ENCODE measurements at places on chromosomes 6 and 20.

DNA sequence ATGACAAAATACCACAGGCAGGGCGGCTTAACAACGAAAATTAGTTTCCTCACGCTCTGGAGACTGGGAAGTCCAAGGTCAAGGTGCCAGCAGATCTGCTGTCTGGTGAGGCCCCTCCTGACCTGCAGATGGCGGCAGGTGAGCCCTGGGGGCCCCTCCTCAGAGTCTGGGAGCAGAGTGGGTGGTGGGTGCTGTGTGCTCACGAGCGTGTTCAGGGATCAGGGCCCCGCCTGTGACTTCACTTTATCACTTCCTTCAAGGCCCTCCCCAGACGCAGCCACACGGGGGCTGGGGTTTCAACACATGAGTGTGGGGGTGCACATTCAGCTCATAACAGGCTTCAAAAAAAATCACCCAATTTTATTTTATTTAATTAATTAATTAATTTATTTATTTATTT lies 39.3 kb downstream of the SLC2A4RG start:
- DNase-seq = no peak

DNA sequence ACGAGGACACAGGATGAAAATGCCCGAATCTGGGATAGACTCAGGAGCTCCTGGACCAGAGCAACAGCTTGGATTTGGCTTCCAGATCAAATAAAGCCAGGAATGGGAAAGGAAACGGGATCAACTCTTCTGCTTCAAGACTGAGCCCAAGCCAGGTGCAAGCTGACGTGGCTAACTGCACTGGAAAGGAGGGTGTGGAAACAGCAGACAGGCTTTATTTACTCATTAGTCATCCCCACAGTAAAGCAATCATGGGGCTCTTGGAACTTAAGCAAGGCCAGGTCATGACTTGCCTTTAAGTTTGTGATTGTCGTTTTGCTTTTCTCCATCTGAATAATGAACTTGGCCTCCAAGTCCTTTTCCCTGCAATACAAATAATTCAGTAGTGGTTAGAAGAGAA lies 45.2 kb downstream of the KIF16B start:
- DNase-seq = no peak

DNA sequence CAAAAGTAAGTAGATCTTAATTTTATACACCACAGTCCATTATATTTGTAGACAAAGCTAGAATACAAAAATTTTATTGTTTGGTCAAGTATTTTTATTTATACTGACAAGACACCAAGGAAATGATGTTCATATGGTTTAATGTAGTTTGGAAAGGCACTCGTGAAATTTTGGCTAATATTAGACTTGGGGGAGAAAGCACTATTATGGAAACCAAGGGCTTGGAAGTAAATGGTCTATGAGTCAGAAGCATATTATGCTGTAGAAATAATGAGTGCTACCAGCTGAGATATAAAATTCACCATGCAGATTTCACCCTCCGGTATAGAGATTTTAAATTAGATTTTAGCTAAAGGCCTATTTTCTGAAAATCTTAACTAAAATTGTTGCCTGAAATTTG lies 233.6 kb downstream of the KCNQ5 start:
- DNase-seq = no peak

GRCh38 chr20:36493801-36494114 lies 47.6 kb upstream of the MYL9 start:
- DNase-seq = no peak

DNA sequence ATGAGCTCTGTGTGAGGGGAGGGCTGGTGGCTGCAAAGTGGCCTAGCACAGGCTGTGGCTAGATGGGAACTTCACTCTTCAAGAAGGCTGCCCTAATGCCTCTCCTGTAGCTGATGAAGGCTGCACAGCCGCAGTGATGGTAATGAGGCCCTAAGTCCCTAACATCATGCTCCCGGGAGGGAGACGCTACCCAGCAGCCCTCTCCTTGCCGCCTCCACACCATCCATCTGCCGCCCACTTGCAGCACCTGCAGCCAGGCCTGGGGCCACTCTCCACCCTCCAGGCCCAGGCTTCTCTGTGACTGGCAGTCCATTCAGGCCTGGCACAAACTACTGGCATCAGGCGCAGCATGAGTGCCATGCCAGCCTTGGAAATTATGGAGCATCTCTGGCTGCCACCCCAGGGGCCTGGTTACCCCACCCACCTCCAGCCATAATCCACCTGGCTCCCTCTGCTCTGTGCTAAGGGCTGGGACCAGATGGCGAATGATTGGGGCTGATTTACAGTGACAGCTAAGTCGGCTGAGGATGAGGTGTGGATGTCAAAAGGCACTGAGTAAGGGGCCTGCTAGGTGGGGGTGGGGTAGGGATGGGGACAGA lies 284.2 kb downstream of the LRFN2 start:
- no peak for DNase-seq

- DNase-seq = no peak
Observed at GRCh38 chr20:11978496-11978895, 60.8 kb downstream of the BTBD3 start.

GRCh38 chr6:22113026-22113766 lies 183.6 kb downstream of the PRL start:
- no peak for DNase-seq

DNA sequence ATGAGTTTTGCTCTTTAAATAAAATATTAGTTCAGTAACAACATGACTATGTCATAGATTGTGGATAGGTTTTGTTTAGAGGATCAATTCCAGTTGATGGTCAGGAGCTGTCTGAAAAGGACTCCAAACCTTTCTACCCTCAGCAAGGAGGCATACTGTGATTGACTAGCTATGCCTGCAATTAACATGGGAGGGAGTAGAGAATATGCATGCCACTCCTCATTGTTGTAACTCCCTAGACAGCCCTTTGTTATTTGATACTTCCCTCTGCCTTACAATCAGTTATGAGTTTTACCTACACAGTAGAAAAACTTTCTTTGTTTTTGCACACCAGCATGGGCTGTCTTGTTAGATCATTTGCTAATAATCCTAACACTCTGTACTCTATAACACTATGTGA lies 1418.5 kb downstream of the KHDRBS2 start:
- DNase-seq = no peak

GRCh38 chr6:114718716-114719270 lies 376.0 kb upstream of the HS3ST5 start:
- DNase-seq = no peak

DNA sequence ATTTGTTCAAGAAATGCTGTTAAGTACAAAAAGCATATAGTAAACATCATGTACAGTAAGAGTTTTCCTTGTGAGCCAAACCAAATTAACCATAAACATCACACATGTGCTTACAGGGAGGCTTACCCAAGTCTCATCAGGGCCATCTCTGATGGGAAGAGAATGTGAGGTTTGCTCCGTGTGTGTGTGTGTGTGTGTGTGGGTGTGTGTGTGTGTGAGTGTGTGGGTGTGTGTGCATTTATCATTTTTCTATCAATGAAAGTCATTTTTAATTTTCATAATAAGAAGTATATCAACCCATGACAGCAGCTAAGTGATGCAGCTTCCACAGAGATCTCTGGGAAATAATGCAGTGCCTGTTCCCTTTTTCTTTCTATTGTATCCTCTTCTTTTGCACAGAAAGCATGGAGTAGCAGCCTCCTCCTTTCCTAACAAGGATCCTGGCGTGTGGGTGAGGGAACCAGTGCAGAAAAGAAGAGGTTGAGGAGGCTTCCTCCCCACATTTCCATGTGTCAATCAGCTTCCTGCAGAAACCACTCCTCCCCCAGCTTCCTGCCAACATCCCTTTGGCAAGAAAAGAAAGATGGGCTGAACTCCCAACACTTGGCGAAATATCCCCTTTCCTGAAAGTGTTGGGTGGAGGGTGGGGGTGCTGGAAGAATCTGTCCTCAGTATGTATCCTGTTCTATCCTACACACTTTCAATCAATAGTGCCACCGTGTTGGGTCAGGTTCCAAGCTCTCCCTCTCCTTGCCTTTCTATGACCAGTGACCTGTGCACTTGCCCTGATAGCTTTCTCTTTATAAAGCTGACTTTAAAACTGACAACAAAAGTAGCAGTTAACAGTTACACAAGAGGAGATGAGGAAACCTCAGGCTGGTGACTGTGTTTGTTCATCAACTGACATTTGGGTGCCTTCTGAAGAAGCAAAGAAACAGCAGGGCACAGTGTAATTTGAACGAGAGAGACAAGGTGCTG lies 251.8 kb upstream of the CITED2 start:
- no peak for DNase-seq

DNA sequence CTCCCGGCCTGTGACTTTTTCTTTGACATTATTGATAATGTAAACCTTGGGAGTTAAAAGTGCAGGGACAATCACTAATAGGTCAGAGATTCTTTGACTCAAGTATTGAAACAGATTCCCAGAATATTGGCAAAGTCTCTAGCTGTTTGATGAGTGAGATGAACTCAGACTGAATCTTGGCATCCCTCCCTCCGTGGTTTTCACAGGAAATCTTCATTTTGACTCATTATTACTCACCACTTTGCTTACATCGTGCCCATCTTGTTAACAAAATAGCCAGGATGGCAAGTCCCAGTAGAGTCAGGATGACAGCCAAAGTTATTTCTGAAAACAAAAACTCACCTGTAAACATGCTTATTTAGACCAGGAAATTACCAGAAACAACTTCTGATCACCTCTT lies 2.0 kb downstream of the TSBP1 start:
- DNase-seq = no peak

DNA sequence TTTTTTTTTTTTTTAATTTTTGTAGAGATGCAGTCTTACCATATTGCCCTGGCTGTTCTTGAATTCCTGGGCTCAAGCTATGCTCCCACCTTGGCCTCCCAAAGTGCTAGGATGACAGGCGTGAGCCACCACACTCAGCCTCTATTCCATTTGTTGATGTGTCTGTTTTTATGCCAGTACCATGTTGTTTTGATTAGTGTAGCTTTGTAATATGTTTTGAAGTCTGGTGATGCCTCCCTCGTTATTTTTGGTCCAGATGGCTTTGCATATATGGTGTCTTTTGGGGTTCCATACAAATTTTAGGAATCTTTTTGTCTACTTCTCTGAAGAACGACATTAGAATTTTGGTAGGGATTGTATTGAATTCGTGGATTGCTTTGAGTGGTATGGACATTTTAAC lies 193.2 kb downstream of the ADGB start:
- DNase-seq = no peak

- DNase-seq = no peak
Observed at GRCh38 chr20:58708246-58708931, 15.8 kb downstream of the NPEPL1 start.

- no peak for DNase-seq
Observed at GRCh38 chr20:48697845-48698491, 129.8 kb downstream of the PREX1 start.

- peak; percentile 56 for DNase-seq
Observed at GRCh38 chr20:32674362-32674789, 635 bp upstream of the C20orf203 start.

- no peak for DNase-seq
Observed at GRCh38 chr6:125136378-125136777, 17.2 kb upstream of the TPD52L1 start.

DNA sequence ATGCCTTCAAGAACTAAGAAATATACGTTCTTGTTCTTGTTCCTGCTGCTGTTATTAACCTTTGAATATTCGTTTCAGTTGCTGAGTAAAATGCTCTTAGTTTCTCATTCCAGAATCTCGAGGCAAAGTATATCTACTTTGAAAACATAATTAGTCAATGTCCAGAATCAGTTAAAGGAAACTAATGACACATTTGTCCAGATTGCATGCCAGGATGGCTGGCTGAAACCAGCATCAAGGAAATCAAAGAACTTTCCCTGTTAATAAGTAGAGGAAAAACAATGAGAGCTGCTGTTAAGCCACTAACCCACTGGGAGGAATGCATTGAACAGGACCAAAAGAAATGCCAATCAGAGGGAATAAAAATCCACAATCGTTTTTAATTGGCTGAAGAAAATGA lies 196.9 kb downstream of the ALDH8A1 start:
- no peak for DNase-seq

- no peak for DNase-seq
Observed at GRCh38 chr6:125095580-125096301, 57.8 kb upstream of the TPD52L1 start.

- no peak for DNase-seq
Observed at GRCh38 chr6:42038811-42039408, 11.4 kb upstream of the TAF8 start.

DNA sequence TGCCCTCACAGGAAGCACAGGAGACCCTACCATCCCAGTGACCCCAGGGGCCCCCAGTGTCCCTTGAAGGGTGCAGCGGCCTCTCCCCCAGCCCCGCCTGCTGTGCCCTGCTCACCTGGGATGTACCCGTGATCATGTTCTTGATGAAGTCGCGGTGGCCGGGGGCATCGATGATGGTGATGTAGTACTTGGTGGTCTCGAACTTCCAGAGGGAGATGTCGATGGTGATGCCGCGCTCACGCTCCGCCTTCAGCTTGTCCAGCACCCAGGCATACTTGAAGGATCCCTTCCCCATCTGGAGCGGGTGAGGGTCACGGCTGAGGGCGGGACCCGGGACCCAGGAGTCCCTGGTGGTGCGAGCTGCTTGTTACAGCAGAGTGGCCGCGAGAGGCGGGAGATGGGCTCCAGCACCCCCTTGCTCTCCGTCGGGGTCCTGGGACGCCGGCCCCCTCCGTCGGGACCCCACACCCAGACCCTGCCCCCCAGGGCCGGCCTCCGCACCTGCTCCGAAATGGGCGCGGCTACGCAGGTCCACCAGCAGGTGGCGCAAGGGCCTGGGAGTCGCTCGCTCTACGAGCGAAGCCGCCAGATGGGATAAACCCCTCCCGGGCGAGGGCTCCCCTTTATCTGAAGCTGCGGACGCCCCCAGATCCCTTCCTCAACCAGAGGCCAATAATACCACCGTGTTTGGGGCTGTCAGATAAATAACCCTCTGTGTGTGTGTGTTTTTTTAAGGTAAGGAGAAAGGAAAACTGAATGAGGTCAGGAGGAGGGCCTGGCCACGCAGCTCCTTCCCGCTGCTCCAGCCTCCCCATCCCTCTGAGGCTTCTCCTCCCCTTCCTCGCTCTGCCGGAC lies 2.9 kb downstream of the EEF1A2 start:
- DNase-seq = peak; percentile 69

DNA sequence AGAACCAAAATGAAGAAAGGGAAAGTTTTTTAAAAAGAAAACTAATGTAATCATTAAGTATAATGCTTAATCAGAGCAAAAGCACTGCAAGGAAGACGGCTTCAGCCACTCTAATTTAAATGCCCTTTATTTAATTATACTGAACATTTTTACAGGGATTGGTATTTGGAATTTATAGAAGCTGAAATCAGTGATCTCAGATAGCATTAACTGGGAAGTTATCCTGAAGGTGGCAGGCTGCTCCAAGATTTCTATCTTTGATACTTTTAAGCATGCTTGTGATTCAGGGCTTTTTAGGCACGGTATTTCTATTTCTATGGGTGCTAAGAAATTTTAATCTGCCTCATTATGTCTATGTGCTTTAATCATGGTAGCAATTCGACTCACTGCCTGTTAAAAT lies 1.3 kb upstream of the NDUFAF4 start:
- no peak for DNase-seq

- DNase-seq = no peak
Observed at GRCh38 chr6:4225161-4225872, 89.9 kb upstream of the ECI2 start.

DNA sequence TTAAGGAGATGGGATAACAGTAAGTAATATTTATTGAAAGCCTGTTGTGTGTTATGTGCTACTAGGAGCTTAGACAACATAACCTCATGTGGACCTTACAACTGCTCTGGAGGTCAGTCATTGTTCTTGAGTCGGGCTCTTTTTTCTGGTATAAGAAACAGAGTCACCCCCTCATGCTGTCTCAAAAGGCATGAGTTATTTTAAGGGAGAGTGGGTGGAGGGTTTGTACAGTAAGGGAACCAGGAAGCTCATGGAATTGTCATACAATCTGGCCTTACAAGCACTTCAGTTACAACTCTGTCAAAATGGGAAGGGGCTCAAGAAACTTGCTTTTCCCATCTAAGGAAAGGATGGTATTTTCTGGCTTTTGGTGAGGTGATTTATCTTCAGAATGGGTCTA lies 16.5 kb upstream of the DSE start:
- DNase-seq = no peak
